ENCODE measurements at places on chromosomes 13 and 19. TPM values are rescaled to one million over a fixed set of nuclear protein-coding genes. Genes with fewer than 3 reads are reported as not detected.

Gene PLPP2
- total RNA-seq: 146 TPM

DNA sequence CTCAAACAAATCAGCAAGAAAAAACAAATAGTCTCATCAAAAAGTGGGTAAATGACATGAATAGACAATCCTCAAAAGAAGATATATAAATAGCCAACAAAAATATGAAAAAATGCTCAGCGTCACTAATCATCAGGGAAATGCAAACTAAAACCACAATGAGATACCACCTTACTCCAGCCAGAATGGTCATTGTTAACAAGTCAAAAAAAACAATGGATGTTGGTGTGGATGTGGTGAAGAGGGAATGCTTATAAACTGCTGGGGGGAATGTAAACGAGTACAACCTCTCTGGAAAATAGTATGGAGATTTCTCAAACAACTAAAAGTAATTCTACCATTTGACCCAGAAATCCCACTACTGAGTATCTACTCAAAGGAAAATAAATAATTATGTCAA lies 239.2 kb upstream of the RFC3 start:
- no peaks in the 10 kb centered on the region for H3K27me3 ChIP-seq
- no peak for DNase-seq
- no peaks in the 10 kb centered on the region for H3K36me3 ChIP-seq
- H3K4me1 ChIP-seq: no peaks in the 10 kb centered on the region

DNA sequence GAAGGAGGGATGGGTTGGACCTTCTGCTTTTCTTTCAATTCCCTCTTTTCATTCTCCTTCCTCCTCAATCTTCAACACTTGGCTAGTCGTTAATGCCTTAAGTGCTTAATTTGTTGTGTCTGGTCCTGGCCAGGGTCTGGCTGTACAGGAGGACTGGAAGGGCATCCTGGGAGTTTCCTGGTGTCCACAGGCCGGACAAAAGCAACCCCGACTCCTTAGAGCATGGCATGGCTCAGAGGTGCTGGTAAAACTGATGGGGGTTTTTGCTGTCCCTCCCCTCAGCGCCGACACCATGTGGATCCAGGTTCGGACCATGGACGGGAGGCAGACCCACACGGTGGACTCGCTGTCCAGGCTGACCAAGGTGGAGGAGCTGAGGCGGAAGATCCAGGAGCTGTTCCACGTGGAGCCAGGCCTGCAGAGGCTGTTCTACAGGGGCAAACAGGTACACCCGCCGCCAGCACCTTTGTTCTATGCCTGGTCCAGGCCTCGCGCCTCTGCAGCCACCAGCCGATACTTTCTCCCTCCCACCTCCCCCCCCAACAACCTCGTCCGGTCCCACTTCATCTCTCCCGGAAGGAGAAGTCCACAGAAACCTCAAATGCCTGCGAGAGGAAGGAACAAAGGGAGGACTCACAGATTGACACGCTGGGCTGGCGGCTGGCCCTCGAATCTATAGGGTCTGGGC lies 1.4 kb downstream of the UHRF1 start:
- no peaks in the 10 kb centered on the region for H3K27me3 ChIP-seq
- 0 out of 2 replicates have a peak, but pooled peaks cover 3% of the 10 kb centered on the region for H3K36me3 ChIP-seq
- peaks cover 45% of the 10 kb centered on the region for H3K4me1 ChIP-seq
- DNase-seq: peak; percentile 37
- peak overlapping the region; percentile 55 for H3K4me3 ChIP-seq
- H3K27ac ChIP-seq: peak overlapping the region; percentile 84

Gene MADCAM1
- total RNA-seq: 1.1 TPM

GRCh38 chr13:114049026-114049425 lies 75.2 kb upstream of the C13orf46 start:
- no peak overlapping the region for H3K4me3 ChIP-seq
- H3K27ac ChIP-seq: no peak overlapping the region
- DNase-seq: no peak
- H3K4me1 ChIP-seq: no peaks in the 10 kb centered on the region
- no peaks in the 10 kb centered on the region for H3K36me3 ChIP-seq

- H3K4me1 ChIP-seq: peaks cover 20% of the 10 kb centered on the region
- DNase-seq: no peak
- H3K27ac ChIP-seq: no peak overlapping the region
- no peaks in the 10 kb centered on the region for H3K27me3 ChIP-seq
- H3K4me3 ChIP-seq: no peak overlapping the region
Measured at GRCh38 chr13:29674532-29674931, 79.0 kb upstream of the SLC7A1 start.

Gene CLDND2
- total RNA-seq: 4.5 TPM

Gene CCDC8
- 3.9 TPM for total RNA-seq

- DNase-seq: no peak
- H3K27ac ChIP-seq: no peak overlapping the region
- no peak overlapping the region for H3K4me3 ChIP-seq
- peaks cover 9% of the 10 kb centered on the region for H3K27me3 ChIP-seq
- H3K4me1 ChIP-seq: no peaks in the 10 kb centered on the region
Measured at GRCh38 chr19:2648099-2648498, 54.4 kb downstream of the GNG7 start.

- no peaks in the 10 kb centered on the region for H3K4me1 ChIP-seq
- peaks cover 41% of the 10 kb centered on the region for H3K27me3 ChIP-seq
- no peaks in the 10 kb centered on the region for H3K36me3 ChIP-seq
- H3K27ac ChIP-seq: no peak overlapping the region
- no peak for DNase-seq
Measured at GRCh38 chr19:34508540-34508939, 27.0 kb downstream of the WTIP start.

GRCh38 chr13:102763741-102764140 lies 9.8 kb downstream of the TEX30 start:
- H3K27me3 ChIP-seq: no peaks in the 10 kb centered on the region
- DNase-seq: no peak
- H3K36me3 ChIP-seq: peaks cover 3% of the 10 kb centered on the region
- no peak overlapping the region for H3K27ac ChIP-seq

- DNase-seq: peak; percentile 19
- no peak overlapping the region for H3K4me3 ChIP-seq
- H3K36me3 ChIP-seq: no peaks in the 10 kb centered on the region
Measured at GRCh38 chr13:104586051-104586746, 1520.0 kb upstream of the SLC10A2 start.

DNA sequence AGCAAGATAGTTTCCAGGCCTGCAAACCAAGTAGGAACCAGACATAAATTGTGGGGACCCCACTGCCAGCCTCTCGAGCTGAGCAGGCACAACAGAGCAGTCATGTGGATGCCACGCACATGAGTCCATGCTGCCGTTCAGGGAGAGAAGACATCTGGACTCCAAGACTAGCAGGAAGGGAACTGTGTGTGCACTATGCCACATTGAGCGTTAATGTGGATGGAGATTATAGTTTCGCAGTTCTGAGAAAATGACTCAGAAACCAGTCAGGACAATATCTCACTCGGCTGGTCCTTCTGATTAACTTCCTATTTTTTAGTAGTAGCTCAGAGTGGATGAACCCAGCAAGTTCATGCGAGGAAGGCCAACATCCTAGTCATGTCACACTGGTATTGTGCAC lies 124.9 kb downstream of the CRYL1 start:
- no peaks in the 10 kb centered on the region for H3K36me3 ChIP-seq
- H3K27me3 ChIP-seq: no peaks in the 10 kb centered on the region
- no peak overlapping the region for H3K4me3 ChIP-seq
- H3K27ac ChIP-seq: no peak overlapping the region

- peak within 1 kb of the TSS; percentile 66 for H3K27ac ChIP-seq
- no peaks in the 10 kb centered on the region for H3K27me3 ChIP-seq
- H3K4me3 ChIP-seq: peak within 1 kb of the TSS; percentile 92
- peak; percentile 62 for DNase-seq
- no peaks in the 10 kb centered on the region for H3K36me3 ChIP-seq
- H3K4me1 ChIP-seq: peaks cover 7% of the 10 kb centered on the region
Measured at GRCh38 chr19:29714953-29715700, at the start of gene C19orf12. C19orf12 (minus strand) TSS chr19:29715261; CDS start chr19:29708413, 6,848 bp downstream.

GRCh38 chr19:9323919-9324583 lies at the start of gene ZNF559:
ZNF559 (plus strand) TSS chr19:9324179; CDS start chr19:9338550, 14,371 bp downstream.
- peaks cover 26% of the 10 kb centered on the region for H3K36me3 ChIP-seq
- peak within 1 kb of the TSS; percentile 41 for H3K27ac ChIP-seq
- peak; percentile 89 for DNase-seq
- peak within 1 kb of the TSS; percentile 66 for H3K4me3 ChIP-seq
- H3K4me1 ChIP-seq: peaks cover 6% of the 10 kb centered on the region

DNA sequence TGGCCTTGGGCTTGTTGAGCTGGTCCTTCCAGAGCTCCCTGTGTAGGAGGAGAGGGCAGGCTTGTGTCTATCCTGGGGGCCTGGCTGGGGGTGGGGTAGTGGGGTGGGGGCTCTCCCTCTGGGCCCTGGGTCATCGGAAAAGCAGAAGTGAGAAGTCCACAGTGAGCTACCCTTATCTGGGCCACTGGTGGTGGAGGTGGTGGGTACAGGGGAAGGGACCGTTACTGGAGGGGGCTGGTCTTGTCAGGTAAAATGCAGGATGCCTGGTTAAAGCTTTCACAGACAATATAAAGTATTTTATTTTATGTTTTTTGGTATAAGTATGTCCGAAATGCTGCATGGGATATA lies 342 bp upstream of the SIGLEC10 start:
- no peaks in the 10 kb centered on the region for H3K4me1 ChIP-seq
- peaks cover 61% of the 10 kb centered on the region for H3K27me3 ChIP-seq
- H3K36me3 ChIP-seq: no peaks in the 10 kb centered on the region
- H3K27ac ChIP-seq: no peak overlapping the region
- DNase-seq: no peak

Gene SERTAD3
- 35.9 TPM for total RNA-seq

Gene ZNF442
- total RNA-seq: not detected

GRCh38 chr19:7924651-7925170 lies 1.2 kb downstream of the CTXN1 start:
- H3K4me3 ChIP-seq: peak overlapping the region; percentile 67
- H3K27ac ChIP-seq: no peak overlapping the region
- no peaks in the 10 kb centered on the region for H3K36me3 ChIP-seq

GRCh38 chr13:60094385-60095088 lies 69.2 kb downstream of the DIAPH3 start:
- no peak overlapping the region for H3K4me3 ChIP-seq
- no peak for DNase-seq
- H3K27me3 ChIP-seq: no peaks in the 10 kb centered on the region
- no peak overlapping the region for H3K27ac ChIP-seq

DNA sequence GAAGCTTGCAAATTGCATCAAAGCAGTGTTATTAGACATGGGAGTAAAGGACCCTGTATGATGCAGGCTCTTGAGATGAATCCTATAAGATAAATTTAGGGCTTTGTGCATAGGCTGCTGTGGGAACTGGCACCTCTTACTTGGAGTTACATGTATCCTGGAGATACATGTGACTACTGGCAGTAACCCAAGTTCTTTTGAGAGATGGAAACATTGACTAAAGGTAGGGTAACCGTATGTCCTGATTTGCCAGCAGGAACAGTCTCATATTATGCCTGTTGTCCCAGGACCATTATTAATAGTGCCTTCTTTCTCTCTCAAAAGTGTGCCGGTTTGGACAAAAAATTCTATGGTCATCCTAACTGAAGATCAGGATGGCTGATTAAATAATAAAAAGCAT lies 195.4 kb downstream of the LACC1 start:
- no peaks in the 10 kb centered on the region for H3K36me3 ChIP-seq
- H3K4me3 ChIP-seq: no peak overlapping the region
- H3K4me1 ChIP-seq: no peaks in the 10 kb centered on the region
- H3K27ac ChIP-seq: no peak overlapping the region
- DNase-seq: no peak
- no peaks in the 10 kb centered on the region for H3K27me3 ChIP-seq

Gene ZNF234
- 6.0 TPM for total RNA-seq

Gene RFX1
- total RNA-seq: 20.6 TPM

DNA sequence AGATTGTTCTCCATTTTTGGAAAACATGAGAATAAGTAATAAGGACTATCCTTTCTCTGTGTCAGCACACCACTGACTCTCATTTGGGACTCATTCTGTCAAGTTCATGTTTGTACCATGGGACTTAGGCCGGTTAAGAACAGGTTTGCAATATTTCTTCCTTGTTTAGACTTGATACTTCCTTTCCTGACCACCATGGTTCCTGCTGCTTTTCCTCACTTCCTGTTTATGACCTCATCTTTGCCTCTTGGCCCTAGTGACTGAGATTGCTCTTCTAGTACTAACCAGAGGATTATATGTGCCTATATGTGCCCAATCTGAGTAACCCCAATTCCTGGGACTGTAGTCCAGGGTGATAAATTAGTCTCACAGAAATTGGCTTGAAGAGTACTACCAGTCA lies 32.5 kb upstream of the NDFIP2 start:
- DNase-seq: no peak
- no peaks in the 10 kb centered on the region for H3K36me3 ChIP-seq
- no peak overlapping the region for H3K4me3 ChIP-seq
- peaks cover 9% of the 10 kb centered on the region for H3K4me1 ChIP-seq

Gene CD37
- total RNA-seq: not detected

GRCh38 chr19:49387936-49388372 lies at the start of gene KASH5:
KASH5 (plus strand) TSS chr19:49388249; CDS start chr19:49390884, 2,635 bp downstream.
- H3K27ac ChIP-seq: no peak within 1 kb of the TSS
- H3K4me1 ChIP-seq: no peaks in the 10 kb centered on the region
- no peaks in the 10 kb centered on the region for H3K36me3 ChIP-seq
- DNase-seq: peak; percentile 71

GRCh38 chr19:17209126-17210036 lies 5.8 kb upstream of the USE1 start:
- no peak overlapping the region for H3K4me3 ChIP-seq
- peaks cover 3% of the 10 kb centered on the region for H3K4me1 ChIP-seq
- H3K27ac ChIP-seq: no peak overlapping the region
- no peaks in the 10 kb centered on the region for H3K36me3 ChIP-seq

- H3K4me3 ChIP-seq: peak overlapping the region; percentile 29
- H3K36me3 ChIP-seq: peaks cover 16% of the 10 kb centered on the region
- peaks cover 55% of the 10 kb centered on the region for H3K4me1 ChIP-seq
- no peak for DNase-seq
- peak overlapping the region; percentile 82 for H3K27ac ChIP-seq
- no peaks in the 10 kb centered on the region for H3K27me3 ChIP-seq
Measured at GRCh38 chr19:46913852-46914430, 53.1 kb downstream of the ARHGAP35 start.

DNA sequence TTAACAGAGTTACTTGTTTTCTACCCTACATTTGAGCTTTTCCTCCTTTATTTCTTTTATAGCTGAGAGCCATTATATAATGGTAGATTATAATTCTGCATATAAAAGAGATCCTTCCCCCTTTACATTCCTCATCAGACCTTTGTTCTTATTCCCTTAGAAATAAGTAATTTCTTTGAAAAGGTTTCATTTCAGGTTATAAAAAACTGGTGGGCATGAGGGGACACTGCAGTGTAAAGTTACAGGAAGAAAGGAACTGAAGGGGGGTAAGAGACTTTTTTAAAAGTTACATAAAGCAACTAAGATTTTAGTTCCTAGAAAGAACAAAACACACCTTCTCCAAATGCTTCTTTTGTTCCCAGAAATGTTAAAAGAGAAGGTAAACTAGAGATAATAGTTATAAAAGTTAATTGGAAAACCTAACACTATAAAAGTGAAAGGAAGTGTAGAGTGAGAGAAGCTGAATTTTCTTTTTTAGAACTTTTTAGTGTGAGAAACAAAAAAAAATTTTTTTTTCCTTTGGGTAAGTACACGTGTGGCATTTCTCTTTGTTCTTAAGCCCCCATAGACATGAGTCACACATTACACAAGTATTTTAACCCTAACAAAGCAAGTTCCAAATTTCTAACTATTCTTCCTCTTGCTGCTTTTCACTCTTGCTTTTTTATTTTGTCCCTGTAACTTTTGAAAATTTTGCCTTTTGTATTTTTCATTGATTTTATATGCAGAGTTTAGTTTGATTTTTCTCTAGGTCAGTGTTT lies 106.4 kb upstream of the MLNR start:
- H3K4me3 ChIP-seq: peak overlapping the region; percentile 20
- no peaks in the 10 kb centered on the region for H3K27me3 ChIP-seq
- H3K36me3 ChIP-seq: 0 out of 2 replicates have a peak, but pooled peaks cover 18% of the 10 kb centered on the region
- H3K27ac ChIP-seq: peak overlapping the region; percentile 27

- no peaks in the 10 kb centered on the region for H3K27me3 ChIP-seq
- H3K36me3 ChIP-seq: 0 out of 2 replicates have a peak, but pooled peaks cover 5% of the 10 kb centered on the region
- H3K4me3 ChIP-seq: no peak overlapping the region
- DNase-seq: no peak
- H3K27ac ChIP-seq: no peak overlapping the region
Measured at GRCh38 chr13:100212904-100213553, 124.1 kb downstream of the PCCA start.

Gene DIRAS1
- total RNA-seq: 0.57 TPM

All from PC-9 (cell line).